ENCODE measurements at places on chromosomes 6 and 20.

DNA sequence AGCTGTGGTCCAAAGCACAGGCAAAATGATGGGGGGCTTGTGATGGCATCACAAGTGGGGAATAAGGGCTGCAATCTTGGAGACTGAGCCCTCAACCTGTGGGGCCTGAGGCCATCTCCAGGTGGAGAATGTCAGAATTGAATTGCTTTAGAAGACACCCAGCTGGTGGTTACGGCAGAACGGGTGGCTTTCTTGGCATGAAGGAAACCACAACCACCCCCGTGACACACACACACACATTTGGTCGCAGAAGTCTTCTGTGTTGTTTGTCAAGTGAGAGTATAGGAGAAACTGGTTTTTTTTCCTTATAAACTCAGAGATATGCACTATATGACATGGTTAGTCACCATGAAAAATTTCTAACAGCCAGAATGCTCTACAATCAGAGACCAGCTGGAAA, 139.5 kb upstream of the CDH4 start:
- DNase-seq, result no peak

DNA sequence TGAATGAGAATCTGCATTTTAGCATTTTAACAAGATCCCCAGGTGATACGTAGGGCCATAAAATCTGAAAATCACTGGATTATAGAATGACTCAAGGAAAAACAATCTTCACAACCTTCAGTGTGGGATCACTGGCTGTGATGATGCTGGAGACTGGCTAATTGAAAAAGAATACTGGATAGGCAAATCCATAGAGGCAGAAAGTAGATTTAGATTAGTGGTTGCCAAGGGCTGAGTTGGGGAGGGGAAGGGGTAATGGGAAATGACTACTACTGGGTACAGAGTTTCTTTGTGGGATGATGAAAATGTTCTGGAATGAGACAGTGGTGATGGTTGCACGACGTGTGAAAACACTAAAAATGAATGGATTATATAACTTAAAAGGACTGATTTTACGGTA, 84.1 kb downstream of the CDK19 start:
- no peak for DNase-seq

- no peak for DNase-seq
These were observed 35.8 kb downstream of the GCM1 start for GRCh38 chr6:53112871-53113270.

GRCh38 chr6:151475653-151476523, 17.9 kb upstream of the CCDC170 start:
- no peak for DNase-seq

- DNase-seq, result no peak
These were observed 336.1 kb downstream of the CDC5L start for GRCh38 chr6:44723439-44724197.

DNA sequence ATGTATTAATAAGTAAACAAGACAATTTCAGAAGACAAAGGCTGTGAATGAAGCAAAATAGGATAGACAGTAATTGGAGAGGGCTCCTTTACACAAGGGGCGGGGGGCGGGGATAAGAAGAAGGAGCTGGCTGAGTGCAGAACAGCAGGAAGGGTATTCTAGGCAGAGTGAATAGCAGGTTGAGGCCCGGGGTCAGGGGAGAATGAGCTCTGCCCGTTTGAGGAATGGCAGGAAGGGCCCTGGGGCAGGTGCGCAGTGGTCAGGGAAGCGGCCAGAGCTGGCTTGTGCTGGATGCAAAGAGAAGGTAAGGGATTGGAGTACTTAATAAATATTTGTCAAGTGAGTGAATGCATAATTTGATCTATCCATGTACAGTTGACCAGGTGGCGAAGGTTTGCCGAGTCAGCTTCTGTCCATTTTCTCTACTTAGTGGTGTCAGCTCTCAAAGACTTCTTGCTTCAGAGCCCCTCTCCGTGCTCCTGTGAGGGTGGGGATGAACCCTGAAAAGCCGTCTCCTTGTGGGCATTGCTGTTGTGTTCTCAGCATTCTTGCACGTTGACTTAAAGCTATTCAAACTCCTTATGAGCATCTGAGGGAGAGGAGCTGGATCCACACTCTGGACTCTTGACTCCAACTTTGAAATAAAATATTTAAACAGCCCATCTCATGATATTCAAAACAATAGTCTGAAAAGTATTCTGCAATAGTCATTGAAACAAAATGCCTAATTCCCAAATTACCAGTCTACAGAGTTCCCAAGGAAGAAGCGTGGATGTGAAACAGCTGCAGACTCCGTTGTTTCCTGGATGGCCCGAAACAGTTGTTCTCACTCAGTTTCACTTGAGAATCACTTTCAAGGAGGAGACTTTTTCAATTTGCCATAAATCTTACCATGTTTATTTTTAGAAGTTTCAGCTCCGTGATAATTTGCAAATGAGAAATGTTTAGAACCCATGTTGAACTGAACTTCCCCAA, 105.1 kb downstream of the EDN3 start:
- DNase-seq, result no peak

GRCh38 chr6:98054453-98054852, 771.4 kb upstream of the MMS22L start:
- no peak for DNase-seq

DNA sequence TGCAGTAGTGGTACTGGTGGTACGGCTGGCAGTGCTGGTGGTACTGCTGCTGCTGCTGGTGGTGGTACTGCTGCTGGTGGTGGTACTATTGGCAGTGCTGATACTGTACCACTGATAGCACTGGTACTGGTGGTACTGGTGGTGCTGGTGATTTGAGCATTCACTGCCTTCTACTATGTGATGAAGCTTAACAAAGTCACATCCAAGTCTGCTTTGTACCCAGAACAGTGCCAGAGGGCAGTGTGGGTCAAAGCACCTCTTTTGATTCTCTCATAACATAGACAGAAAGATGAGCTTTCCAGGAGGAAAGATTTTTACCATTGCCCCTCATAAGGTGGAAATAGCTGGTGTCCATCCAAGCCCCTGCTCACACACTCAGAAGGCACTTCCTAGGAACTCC, 48.7 kb downstream of the ANKRD6 start:
- no peak for DNase-seq

- DNase-seq, result no peak
These were observed 28.0 kb downstream of the FRMD1 start for GRCh38 chr6:168050881-168051586.

DNA sequence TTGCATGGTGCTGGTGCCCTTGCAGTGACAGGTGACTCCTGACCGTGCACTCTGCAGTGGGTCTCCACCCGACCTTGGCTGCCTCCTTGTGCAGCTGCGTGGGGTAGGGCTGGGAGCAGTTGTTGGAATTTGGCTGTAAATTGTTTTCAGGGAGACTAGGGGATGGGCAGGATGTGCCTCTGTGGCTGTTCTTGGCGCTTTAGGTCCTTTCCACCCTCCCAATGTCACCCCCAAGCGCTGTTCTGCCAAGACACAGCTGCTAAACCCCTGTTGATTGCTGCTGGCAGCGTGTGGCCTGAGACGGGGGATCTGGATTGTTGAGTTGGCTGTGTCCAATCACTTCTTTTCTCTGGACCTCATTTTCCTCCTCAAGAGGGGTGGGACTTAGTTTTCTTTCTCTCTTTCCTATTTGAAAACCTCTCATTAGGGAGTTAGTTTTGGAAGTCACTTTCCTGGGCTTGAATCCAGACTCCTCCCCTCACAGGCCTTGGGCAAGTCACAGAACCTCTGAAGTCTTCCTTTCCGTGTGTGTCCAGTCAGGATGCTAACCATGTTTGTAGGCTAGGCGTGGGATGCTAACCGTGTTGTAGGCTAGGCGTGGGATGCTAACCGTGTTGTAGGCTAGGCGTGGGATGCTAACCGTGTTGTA, 8.5 kb downstream of the IGF2R start:
- no peak for DNase-seq

DNA sequence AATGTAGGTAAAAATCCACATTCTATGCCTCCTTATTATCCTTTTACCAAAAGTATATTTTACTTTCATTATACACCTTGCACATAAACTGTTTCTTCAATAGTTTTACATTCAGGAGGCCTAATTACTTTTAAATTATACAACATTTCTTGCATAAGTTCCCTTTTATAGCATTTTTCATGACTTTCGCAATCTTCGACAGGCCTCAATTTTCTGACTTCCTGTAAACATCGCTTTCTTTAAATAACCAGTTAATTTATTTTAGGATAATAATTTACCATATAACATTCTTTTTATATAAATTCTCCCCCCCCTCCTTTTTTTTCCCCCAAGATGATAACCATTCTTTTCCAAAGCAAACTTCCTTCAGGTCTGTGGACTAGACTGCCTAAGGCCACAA, 9.2 kb downstream of the SLC35A1 start:
- DNase-seq, result no peak

GRCh38 chr20:46139908-46140482, 21.9 kb downstream of the CD40 start:
- DNase-seq, result no peak

GRCh38 chr6:43992783-43993644, 134.2 kb downstream of the MRPL14 start:
- DNase-seq, result no peak

DNA sequence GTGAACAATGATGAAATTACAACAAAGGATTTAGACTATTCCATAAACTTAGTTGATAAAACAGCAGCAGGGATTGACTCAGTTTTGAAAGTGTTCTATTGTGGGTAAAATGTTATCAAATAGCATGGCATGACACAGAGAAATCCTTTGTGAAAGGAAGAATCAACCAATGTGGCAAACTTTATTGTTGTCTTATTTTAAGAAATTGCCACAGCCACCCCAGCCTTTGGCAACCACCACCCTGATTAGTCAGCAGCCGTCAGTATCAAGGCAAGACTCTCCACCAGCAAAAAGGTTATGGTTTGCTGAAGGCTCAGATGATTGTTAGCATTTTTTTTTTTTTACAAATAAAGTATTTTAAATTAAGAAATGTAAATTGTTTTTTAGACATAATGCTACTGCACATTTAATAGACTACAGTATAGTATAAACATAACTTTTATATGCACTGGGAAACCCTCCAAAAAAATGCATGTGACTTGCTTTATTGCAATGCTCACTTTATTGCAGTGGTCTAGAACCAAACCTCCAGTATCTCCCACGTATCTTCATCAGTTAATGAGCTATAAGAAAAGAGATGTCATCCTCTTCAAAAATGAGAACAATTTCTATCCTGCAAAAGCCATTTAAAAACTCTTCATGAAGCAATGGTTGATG, 162.7 kb downstream of the SOBP start:
- no peak for DNase-seq

GRCh38 chr20:43691928-43692524, 25.1 kb downstream of the MYBL2 start:
- DNase-seq, result no peak

- DNase-seq, result no peak
These were observed 171.4 kb downstream of the DTNBP1 start for GRCh38 chr6:15491255-15491985.

DNA sequence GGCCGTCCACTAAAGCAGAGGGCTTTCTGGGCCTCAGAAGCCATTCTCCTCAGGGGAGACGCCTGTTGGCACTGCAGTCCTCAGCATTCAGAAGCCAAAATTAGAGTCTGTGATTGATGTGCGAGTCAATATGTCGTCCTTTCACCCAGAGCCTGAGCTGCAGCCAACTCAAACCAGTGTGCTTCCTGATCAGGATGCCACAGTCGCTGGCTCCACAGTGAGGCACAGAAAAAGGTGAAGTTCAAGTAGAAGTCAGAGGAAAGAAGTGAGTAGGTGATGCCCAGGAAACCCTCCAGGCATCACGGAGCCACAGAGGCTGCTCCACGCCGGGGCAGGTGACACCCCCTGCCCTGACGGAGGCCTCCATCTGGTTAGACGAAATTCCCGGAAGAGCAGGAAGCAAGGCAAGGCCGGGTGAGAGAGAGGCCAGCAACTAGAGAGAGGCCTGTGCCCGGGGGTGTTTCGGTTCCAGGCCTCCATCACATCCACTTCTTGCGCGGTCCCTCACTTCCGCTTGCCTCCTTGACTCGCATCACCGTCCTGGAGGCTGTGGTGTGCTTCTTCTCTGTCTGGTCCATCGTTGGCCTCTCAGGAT, 177.7 kb upstream of the SNX9 start:
- no peak for DNase-seq

GRCh38 chr6:16903470-16903869, 142.2 kb upstream of the ATXN1 start:
- DNase-seq, result no peak

DNA sequence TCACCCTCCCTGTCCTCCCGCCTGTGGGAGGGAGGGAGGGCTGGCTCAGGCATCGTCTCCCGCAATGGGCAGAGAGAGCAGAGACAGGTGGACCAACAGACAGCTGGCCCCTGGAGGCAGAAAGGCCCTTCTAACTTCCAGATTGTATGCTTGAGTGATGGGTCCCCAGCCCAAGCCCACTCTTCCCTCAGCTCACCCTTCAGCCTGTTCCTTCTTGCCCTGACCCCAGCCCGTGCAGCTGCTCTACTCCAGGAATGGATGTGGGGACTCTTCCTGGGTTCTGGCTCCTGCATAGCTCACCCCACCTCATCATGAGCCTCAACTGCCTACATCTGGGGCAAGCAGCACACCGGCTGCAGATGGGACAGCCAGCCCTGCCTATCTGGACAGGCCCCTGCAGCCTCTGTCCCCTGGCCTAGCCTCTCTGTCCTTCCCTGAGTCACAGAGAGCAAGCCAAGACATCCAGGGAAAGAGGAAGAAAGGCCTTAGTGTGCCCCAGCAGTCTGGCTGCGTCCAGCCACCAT, 11.5 kb upstream of the SLC22A7 start:
- no peak for DNase-seq

DNA sequence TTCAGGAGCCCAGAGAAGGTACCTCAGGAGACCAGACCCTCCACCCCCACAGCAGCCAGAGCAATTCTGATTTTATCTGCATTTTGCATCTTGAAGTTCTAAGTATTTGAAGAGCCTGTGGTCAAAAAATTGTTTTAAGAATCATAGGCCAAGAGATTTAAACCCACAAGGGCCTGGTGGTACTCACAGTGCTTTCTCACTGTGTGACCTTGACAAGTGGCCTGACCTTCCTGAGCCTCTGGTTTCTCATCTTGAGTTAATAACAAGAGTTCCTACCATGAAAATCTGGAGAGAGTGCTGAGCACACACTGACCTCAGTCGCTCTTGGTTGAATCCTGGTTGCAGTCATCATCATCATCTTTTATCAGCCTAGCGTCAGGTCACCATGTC, 45.4 kb upstream of the ID1 start:
- no peak for DNase-seq

DNA sequence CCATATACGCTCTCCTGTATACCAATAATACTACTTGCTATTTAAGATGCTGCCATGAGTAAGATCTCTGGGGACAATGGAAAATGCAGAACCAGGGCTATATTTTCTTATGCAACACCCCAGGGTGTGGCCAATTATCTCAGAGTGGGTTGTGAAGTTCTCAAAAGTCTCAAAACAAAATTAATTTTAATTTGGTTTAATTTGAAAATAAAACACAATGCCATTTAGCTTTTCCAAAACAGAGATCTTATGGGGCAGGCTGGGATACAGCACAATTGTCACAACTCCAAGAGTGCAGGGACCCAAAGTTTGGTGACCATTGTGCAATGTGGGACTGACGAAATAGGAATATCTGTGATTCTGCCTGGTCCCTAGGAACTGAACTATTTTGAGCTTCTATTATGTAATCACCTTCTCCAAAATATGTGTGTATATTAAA, 43.1 kb downstream of the MBOAT1 start:
- DNase-seq, result no peak

- no peak for DNase-seq
These were observed 8.3 kb upstream of the AVP start for GRCh38 chr20:3092611-3093379.

All from esophagus squamous epithelium (tissue), 5 donors.